ENCODE measurements at places on chromosomes 16 and 17.
A peak's percentile ranks its signal among the peaks of the same experiment; 100 is the strongest.

DNA sequence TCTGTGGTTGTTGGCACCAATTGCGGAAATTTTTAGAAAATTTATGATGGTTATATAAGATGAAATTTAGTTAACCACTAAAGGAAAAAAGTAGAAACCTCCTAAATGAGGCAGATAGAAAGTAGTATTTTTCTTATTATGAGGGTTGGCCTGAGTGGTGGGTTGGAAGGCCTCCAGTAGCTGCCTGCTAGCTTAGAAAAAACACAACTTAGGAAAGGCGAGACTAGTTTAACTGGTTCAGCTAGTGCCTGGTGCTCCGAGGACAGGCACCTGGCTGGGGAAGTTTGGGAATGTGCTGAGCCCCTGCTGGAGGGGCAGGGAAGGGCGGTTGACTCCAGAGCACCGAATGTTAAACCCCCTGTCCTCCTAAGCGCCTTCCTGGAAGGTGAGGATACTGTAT lies 19.9 kb downstream of the LDHD start:
- DNase-seq, result no peak

- no peak for DNase-seq
Measured at GRCh38 chr16:29745121-29745852, 503 bp downstream of the C16orf54 start.

GRCh38 chr16:25699069-25699468 lies 7.3 kb downstream of the HS3ST4 start:
- DNase-seq, result no peak

GRCh38 chr16:55468352-55468990 lies 10.5 kb upstream of the MMP2 start:
- no peak for DNase-seq

GRCh38 chr16:75087375-75087979 lies 29.1 kb downstream of the LDHD start:
- DNase-seq, result no peak

DNA sequence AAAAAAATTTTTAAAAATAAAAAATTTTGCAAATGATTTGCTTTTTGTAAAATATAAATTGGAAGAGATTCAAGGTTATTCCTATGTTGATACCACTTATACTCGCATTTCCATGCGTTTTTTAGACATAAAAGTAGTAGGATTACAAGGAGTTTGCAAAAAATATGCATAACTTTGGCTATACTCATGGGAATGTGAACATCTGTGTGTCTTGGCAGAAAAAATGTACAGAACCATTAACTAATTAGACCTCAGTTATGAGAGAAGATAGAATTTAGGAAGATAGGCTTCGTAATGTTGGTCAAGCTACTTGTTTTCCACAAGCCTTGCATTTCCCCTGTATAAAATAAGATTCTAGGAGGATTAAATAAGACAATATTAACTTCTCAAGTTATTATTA lies 61.1 kb upstream of the VPS4A start:
- no peak for DNase-seq

DNA sequence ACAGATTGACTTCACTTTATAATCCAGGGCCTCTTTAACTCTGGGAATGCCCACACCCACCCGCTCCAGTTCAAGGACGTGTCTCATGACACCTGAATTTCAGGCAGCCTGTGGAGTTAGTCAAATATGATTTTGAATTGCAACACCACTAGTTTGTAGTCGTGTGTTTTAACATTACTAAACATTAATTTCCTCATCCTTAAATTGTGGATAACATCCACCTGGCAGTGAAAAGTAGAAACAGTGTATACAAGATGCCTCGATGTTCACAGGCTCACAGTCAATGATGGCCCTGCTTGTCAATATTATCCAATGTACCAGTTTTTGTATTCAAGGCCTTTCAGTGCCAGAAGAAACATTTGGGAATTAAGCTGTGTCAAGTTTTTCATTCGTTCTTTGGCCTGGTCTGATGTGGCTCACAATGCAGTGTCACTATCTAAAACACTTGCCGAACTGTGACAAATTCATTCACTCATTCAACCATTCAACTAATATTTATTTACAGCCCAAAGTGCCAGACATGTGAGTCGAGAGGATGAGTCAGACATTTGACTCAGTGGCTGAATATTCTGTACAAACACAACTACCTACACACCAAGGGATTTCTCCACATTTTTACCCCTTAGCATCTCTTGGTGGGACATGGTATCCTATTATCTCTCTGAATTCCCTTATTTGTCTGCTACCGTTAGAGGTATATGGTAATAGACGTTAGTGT lies 1.4 kb downstream of the MEIOB start:
- DNase-seq, result no peak

GRCh38 chr17:3213587-3213986 lies 6.1 kb downstream of the OR1A1 start:
- DNase-seq, result no peak

DNA sequence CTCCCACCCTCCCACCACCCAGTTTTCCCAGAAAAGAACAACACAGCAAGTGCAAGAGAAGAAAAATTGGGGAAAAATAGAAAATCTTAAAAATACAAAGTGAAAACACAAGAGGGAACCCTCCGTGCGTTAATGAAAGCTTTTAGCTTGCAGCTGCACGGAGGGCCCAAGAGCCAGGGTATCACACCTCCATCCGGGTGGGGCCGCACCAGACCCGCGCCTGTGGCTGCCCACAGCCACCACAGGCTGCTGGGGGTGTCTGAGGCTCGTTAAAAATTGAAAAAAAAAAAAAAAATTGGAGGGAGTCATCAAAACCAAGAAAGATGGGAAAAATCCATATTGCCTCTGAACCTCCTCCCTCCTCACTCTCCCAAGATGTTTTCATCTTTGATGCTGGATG lies 18.6 kb downstream of the ENGASE start:
- DNase-seq, result no peak

DNA sequence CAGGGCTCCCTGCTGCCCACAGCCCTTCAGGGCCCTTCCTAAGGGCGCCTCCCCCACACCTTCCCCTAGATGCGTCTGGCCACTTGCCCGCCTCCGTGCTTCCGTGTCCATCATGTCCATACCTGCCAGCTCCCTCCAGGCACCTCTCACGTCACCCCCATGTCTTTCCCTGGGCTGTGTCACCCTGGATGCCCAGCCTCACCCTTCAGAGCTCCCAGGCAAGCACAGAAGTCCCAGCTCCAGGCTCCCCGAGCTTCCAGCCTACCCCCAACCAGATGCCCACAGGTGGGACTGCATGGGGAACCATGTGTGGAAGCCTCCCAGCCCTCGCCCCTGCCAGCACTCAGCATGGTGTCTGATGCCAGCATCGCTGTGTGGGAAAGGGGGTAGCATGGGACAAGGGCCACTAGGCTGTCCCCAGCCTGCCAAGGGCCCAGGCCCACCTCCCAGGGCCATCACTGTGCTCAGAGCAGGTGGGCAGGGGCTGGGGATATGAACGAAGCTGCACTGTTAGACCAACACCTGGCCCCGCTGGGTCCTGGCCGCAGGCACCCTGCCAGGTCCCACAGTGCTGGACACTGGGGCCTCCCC lies 1.9 kb upstream of the AXIN1 start:
- no peak for DNase-seq

- no peak for DNase-seq
Measured at GRCh38 chr17:58587713-58588117, 73.3 kb upstream of the MTMR4 start.

- DNase-seq, result no peak
Measured at GRCh38 chr16:76125871-76126270, 151.3 kb upstream of the CNTNAP4 start.

DNA sequence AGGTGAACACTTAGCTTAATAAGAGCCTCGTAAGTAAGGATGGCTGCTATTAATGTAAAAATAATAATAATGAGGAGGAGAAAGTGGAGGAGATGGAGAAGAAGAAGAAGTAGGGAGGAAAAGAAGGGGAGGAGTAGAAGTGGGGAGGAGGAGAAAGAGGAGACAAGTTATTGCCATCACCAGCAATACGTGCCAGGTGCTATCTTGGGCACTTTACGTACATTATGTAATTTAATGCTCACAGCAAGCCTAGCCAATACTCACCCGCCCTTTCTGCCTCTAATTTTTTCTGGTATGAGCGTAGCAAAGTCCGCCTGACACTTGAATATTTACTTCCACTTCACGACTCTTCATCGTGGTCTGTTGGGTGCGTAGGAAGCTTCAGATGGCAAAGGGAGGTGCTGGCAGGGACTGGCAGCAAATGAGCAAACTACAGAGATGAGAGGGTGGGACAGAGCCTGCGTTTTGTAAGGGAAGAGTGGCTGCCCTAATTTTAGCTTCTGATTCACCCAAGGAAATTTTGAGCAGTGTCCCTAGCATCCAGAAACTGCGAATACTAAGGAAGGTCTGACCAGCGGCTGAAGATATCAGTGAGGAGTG lies 42.1 kb upstream of the CDH13 start:
- DNase-seq, result no peak

GRCh38 chr17:36777118-36777517 lies 160.2 kb upstream of the LHX1 start:
- DNase-seq, result no peak

DNA sequence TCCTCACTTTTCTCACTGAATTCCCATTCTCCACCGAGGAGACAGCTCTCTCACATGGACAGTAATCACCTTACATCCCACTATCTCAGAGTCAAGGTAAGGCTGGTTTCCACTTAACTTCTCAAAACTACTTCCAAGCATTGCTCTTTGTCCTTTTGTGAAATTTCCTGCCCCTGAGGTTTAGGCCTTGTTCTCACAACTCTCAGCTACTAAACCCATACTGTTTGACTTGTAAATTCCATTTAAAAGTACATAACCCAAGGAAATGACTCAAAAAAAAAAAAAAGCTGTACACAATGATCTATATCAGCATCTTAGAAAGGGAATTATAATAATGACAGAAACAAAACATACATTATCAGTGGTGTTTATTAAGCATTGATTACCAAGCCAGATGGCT lies 8.8 kb downstream of the CDC27 start:
- no peak for DNase-seq

- DNase-seq, result no peak
Measured at GRCh38 chr17:69402052-69402451, 12.4 kb upstream of the MAP2K6 start.

DNA sequence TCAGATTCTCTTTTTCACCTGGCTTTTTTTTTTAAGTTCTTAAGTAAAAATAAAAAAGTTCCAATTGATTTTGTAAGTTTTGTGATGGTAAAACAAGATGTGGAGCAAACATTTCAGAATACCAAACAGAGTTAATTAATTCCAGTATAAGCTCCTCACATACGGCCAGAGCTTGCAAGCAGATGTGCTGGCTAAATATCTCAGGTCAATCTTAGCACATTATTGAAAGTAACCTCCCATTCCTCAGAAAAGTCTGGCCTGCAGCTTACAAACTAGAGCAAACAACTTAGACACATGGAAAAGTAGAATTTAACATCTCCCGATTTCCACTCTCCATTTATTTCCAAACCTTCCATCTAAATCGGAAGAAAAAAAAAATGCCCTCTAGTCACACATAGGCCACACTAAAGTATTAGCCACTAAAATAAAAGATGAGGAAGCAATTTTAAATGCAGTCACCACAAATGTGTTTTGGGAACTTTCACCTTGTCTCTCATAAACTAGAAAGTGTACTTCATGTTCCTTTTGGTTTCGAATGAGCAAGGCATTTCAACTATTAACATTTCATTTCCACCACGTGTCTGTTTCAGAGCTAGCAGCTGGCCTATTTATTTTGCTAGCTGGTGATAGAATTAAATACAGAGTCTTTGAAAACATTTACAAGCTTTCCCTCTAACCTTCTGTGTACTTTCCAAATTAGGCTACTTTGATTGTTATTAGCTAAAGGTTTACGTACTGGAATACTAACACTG lies 143.3 kb downstream of the STX8 start:
- no peak for DNase-seq

GRCh38 chr17:57130708-57131461 lies 45.8 kb downstream of the AKAP1 start:
- DNase-seq, result peak; percentile 17
